Neural crest cell (in vitro differentiated cells): ENCODE measurements at places on chromosomes 16 and 17.

GRCh38 chr17:58325976-58326468 lies 2.6 kb downstream of the TSPOAP1 start:
- no peak for DNase-seq

DNA sequence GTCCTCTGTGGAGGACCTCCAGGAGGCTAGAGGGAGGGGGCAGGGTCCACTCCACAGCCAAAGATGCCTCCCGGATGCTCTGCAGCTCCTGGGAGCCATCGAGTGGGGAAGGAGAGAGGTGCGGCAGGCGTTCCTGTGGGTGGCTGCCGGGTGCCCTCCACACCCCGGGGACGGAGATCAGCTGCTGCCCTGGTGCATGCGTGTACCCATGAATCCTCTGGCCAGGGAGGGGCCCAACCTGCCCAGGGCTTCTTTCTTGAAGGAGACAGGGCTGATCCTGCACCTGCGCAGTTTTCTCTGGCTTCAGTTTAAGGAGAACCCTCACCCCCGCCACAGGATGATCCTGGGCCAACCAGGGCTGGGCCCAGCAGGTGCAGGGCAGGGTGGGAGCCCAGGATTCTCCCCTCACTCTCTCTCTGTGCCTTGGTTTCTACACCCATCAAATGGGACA lies 33.5 kb upstream of the DOC2B start:
- no peak for DNase-seq

DNA sequence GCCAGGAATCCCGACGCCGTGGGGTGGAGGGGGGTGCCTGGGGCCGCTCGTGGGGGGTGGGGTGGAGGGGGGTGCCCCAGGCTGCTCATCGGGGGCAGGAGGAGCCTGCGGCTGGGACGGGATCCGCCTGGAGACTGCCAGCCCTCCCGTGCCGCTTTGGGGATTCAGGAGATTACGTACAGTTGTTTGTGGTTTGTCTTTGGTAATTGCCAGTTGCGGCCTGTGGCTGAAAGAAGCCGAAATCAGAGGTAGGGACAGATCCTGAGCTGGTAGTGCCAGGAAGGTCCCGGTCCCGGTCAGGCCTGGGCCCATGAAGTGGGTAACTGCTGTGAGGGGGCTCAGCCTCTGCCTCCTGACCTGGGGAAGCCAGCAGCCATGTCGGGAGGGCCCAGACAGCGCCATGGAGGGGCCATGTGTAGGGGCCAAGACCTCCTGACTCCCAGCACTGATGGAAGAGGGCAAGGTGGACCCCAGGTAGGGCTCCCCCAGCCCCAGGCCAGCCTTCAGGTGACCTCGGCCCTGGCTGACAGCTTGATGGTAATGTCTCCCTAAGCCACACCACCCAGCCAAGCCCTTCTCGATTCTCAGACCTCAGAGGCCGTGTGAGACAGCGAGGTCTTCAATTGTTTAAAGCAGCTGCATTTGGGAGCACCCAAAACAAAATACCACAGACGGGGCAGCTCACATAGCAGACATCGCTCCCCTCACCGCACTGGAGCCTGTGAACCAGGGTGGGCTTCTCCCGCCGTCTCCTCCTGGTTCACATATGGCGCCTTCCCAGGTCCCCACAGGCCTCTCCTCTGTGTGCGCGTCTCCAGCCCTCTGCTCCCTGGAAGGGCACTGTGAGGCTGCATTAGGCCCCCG lies 34.9 kb upstream of the SSTR5 start:
- DNase-seq, result no peak

DNA sequence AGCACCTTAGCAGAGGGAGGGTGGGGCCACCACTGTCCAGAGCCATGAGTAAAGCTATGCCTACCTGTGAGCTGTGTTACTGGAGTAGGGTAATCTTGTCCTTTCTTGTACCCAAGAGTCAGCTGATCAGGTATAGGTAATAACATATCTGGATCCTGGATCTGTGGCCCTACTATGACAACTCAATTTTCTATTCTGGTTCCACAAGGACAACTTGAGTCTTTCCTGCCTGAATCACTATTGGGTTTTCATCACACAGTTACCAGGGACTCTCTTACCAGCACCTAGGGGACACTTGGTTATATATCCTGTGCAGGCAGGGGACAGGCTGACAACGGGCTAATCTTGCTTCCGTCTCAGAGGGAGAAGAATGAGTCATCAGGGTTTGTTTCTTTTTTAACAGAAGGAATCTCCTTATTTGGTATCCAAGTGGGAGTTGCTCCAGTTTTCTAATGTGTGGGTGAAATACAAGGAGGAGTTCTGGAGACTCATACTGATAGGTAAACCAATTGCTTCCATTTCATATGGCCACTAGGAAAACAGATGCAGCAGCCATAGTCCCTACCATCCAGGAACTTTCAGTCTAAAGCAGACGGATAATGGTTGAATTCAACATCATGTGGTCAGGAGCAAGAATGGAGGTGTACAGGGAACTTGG lies 6.8 kb downstream of the ZNF267 start:
- DNase-seq, result no peak

DNA sequence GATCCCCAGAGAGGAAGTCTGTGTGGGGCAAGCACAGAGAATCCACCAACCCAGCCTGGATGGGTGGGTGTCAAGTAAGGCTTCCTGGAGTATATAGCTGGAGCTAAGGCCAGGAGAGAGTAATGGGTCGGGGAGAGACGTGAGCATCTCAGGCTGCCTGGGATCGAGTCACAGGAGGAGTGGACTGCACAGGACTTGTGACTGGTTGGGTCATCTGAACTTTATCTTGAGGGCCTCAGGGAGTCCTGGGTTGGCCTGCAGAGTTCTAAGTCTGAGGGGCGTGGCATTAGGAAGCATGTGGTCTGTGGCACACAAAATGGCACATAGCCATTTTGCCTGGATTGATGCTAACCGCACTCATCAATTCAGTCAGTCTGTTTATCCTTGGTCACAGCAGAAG lies 1.5 kb downstream of the PLA2G15 start:
- DNase-seq, result no peak

- DNase-seq, result no peak
Measured at GRCh38 chr17:8140065-8141029, 11.9 kb downstream of the PER1 start.

DNA sequence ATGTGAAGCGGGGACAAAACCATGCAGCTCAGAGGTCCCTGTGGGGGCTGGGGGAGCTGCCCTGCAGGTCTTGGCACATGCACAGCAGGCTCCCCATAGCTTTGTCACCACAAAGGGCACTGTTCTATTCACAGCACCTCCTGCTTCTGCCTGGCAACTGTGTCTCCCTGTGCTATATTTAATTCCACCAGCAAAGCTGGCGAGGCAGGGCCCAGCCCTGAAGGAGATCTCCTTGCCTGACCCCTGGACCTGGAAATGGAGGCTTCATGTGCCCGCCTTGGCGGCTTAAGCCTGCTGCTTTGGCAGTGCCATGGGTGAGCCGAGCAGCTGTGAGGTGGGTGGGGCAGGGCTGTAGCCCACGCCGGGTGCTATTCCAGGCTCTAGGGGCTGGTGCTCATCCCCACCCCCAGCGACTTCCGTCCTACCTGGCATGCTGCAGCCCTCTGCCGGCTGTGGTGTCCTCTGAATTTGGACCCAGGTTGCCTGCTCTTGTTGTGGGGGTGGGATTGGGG lies 6.8 kb downstream of the LDHD start:
- no peak for DNase-seq

- no peak for DNase-seq
Measured at GRCh38 chr16:57840833-57841232, 38.5 kb upstream of the KIFC3 start.

DNA sequence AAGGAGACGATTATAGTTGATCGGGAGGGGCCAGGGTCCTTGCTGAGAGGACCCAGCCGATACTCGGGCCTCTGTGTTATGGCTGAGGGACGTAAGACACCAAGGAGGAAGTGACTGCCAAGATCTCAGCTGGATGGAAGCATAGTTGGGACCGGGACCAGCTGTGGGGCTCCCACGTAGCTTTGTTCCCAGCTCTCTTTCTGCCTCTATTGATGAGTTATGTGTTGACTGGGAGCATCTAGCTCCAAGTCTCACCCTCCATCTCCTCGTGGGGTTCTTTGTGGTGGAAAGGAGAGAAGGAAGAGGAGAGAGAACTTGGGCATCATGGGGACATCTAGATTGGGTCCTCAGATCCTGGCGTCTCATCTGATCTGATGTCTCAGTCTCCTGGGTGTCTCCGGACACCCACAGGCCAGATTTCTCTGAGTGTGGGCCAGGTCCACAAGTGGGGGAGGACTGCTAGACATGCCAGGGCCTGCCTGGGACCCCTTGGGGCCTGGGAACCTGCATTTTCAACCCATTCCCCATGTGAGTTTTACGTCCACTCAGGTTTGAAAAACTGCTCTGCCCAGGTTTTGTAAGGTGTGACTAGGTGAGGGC lies 1.0 kb downstream of the MGRN1 start:
- DNase-seq, result no peak

- DNase-seq, result no peak
Measured at GRCh38 chr17:20955427-20956323, 87.1 kb downstream of the USP22 start.

DNA sequence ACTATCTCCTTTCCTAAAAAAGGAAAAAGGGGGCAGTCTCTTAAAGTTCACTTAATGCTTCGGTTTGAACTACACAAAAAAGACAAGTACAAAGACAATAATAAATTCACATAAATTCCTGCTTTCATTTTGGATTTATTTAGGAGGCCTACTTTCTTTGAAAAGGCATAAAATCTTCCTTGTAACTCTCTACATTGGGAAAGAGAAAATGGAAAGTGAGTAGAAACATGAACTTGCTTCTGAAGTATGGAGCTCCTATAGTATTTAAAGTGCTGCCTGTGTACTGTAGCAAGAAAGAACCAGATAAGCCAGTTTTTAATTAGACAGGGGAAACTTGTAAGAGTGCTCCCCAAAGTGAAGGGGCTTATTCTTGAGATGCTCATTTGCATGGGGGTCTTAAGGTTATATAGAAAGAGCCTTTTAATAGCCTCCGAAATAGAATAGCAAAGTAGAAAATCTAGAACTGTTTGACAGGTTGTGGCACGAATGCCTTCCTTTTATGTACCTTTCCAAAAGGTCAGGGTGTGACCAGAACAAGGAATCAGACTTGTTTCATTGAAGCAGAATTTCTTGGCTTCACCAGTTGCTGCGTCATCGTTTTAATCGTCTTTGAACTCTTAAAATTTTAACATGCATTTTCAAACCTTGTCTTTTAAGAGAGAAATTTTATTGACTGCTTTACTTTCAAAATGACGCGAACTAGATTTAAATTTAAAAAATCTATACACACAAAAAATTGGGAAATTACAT lies 12.9 kb downstream of the GAN start:
- no peak for DNase-seq

GRCh38 chr17:75874323-75875181 lies 3.8 kb downstream of the TRIM47 start:
- no peak for DNase-seq

DNA sequence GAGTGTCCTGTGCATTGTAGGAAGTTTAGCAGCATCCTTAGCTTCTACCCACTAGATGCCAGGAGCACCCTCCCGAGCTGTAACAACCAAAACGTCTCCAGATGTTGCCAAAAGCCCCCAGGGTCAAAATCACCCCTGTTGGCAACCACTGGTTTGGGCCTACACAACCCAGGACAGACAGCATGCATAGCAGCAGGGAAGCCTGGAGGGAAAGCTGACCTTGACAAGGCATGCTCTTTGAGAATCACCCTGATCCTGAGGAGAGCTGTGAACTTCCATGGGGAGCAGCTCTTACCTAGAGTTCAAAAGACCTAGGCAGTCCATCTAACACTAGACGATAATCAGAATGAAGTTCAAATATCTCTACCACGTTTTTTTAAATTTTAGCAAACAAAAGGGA lies 9.2 kb downstream of the SKAP1 start:
- no peak for DNase-seq

GRCh38 chr17:58085039-58085715 lies 2.0 kb downstream of the DYNLL2 start:
- no peak for DNase-seq

- DNase-seq, result no peak
Measured at GRCh38 chr16:86697715-86698114, 119.4 kb downstream of the FOXL1 start.

DNA sequence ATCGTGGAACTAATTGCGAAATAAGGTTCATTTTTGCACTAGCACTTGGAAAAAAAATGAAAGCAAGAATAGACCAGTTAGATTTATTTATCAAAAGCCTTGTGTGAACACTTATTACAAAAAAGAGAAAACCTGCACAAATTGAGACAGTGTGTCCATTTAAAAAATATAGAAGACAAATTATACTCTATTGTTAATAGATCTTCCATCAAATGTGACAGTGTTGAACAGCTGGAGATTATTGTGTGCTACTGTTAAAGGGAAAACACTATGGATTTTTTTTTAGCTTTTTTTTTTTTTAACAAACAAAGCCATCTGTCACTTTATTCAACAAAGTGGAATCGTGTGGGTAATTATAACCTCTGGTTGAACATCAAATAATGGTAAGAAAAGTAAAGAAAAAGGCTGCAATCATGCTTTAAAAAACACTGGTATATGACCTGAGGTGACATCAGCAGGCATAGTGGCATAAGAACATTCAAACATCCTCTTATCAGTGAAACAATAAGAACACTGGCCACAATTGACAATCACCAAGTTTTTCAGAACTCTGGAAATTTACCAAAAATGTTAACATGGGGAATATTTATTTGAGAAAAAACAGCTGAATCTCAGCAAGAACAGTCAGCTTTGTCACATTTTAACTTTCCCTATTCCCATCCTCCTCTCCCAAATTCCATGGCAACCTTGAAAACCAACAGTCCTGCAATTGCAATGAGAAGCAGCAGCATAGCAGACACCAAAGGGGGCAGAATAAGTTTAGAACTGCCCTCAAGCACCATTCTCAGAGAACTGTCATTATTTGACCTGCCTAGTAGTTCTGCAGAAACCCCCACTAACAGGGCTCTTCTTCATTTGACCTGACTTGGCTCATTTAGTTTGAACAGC lies 442.3 kb upstream of the MON1B start:
- DNase-seq, result no peak

DNA sequence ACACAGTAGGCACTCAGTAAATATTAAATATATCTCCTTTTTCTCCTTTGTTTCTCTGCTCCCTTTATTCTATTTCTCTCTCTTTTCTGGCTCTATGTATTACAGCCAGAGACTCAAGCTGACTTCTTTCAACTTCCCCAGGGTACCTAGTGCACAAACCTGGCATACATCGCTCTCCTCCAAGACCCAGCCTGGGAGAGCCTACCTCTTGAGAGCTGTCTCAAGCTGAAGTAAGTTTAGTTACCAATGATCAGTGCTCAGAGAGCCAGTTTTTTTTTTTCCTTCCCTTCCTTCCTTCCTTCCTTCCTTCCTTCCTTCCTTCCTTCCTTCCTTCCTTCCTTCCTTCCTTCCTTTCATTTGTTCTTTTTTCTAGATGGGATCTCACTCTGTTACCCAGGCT lies 19.8 kb downstream of the TMEM98 start:
- DNase-seq, result no peak

- DNase-seq, result no peak
Measured at GRCh38 chr16:75007443-75007842, 8.6 kb downstream of the ZNRF1 start.

GRCh38 chr16:11481987-11482386 lies 104.7 kb downstream of the LITAF start:
- no peak for DNase-seq

GRCh38 chr17:28548417-28549130 lies 3.9 kb downstream of the UNC119 start:
- no peak for DNase-seq

- DNase-seq, result no peak
Measured at GRCh38 chr17:1119924-1120323, 59.9 kb downstream of the ABR start.
